ENCODE measurements at places on chromosomes 2 and 18.

DNA sequence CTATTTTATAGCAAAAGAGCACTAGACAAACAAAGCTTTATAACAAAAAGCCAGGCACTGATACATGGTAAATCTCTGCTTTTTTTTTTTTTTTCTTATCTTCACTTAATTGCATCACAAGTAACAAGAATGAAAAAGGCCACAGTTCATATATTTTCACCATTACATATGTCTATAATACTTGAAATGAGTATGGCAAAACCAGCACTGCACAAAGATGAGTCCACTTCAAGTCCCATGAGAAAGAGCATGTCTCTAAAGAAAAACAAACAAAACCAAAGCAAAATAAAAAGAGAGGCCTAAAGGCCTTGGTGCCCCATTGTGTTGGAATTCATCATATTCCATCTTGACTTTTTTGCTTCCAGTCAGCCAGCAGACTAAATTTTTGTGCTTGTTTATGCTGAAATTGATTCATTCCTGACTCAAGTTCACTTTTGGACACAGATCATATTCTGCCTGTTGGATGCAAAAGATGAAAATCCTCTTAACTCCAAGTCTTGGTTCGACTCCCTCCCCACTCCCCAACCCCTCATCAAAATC lies 264.9 kb upstream of the CCDC68 start:
- no peak for DNase-seq

DNA sequence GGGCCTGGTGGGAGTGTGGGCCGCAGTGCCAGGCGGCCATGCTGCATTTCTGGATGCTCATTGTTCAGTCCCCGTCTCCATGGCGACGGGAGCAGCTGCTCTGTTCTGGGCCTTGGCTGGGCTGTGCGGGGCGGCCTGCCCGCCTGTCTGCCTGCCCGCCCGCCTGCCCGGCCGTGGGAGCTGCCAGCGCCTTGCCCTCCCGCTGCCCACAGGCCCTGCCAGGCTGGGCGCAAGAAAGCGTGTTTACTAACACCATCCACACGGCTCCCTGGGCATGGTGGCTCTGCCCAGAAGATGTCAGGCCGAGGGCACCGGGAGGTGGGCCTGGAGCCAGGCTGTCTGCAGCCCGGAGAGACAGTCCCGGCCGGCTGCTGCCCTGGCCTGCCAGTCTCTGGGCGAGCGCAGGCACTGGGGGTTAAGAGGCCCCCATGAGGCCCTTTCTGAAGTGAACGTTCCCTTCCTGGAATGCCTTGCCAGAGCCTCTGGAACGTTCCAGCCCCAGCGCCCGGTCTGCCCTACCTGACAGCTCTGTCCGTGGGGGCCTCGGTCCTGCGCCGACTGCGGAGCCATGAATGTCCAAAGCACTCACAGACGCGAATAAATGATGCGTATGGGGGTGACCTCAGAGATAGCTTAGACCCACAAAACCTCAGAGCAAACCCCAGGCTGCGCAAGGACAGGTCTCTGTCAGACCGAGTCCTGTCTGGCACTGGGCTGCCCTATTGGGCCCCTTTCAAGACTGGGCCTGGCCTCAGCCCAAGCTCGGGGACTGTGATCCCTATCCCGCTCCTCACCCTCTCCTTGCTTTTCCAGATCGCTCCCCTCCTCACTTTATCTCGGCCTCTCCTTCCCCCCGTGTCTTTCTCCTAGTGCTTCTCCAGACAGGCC lies 44.3 kb downstream of the MYCN start:
- DNase-seq = no peak

DNA sequence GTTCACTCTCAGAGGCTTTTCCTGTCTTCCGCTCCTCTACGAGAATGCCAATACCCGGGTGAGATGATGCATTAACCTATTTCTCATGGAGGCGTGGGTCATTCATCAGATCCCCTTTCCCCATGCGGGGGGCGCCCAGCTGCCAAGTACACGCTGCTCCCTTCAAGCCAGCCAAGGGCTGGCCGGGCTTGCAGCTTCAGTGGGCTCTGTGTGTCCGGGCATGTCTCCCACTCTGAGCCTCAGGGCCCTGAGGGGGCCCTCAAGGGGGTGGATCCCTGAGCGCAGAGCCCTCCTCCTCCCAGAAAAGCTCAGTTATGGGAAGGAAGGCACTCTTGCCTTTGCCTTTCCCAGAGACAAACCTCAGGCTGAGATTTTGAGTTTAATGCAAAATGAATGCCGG lies 431.8 kb upstream of the MYT1L start:
- DNase-seq = no peak

DNA sequence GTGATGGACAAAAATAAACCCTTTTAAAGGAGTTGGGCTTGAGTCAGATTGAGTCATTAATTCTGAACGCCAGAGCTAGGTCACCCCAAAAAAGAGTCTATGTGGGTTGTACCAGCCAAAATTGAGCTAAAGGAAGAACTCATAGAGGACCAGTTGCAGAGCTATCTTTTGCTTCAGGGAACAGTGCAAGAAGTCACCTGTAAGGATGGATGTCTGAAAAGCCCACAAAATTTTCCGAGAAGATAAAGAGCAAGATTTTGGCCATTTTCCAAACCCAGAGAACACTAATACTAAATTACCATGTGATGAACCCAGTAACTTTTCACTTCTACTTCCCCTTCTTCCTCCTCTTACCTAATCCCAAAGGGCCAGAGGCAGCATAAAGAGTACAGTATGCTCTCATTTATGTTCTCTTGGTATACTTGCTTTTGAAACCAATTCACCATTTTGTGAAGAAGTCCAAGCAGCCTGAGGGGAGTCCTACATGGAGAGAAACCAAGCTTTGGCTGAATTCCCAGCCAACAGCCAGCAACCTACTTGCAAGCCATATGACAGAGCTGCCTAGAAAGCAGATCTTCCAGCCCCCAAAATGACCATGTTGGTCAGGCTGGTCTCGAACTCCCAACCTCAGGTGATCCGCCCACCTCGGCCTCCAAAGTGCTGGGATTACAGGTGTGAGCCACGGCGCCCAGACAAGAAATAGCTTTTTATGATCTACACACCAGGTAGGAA lies 551.7 kb downstream of the SATB2 start:
- DNase-seq = no peak

DNA sequence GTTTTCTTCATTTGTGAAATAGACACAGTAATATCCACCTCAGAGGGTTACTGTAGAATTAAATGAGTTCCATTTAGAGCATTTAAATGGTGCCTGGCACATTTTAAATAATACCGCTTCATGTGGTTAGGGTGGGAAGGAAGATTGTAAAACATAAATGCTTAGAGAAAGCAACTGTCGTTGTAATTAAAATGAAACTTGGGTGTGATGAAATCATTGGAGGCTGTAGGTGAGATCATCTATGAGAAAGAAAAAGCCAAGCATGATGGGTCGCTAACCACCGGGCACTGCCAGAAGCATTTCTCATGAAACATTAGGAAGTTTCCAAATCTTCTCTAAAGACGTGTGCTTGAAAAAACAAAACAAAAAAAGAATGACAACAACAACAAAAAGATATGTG lies 8.2 kb upstream of the SLC39A10 start:
- DNase-seq = no peak

GRCh38 chr2:205800773-205801172 lies 118.5 kb downstream of the NRP2 start:
- no peak for DNase-seq

DNA sequence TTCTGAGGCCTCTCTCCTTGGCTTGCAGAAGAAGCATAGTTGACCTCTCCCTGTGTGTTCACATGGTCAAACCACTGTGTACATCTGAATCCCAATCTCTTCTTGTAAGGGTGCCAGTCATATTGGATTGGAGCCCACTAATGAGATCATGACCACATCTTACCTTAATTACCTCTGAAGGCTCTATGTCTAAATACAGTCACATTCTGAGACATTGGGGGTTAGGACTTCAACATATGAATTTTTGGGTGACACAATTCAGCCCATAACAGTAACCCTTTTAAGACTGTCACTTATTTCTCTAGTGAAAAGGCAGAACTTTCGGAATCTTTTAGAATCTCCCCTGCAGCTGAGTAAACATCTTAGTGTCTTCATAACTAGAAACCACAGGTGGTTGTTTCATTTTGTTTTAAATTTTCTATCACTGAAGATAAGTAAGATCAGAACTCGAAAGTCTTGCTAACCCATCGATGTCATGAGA lies 33.3 kb downstream of the BMP10 start:
- no peak for DNase-seq

- DNase-seq = no peak
Measured at GRCh38 chr2:178238750-178239149, 44.4 kb downstream of the OSBPL6 start.

All from hematopoietic multipotent progenitor cell treated with erythropoietin and hydrocortisone succinate and interleukin-3 and kit ligand, for 6 days (in vitro differentiated cells).